ENCODE measurements at places on chromosomes 5 and 9.
A peak's percentile ranks its signal among the peaks of the same experiment; 100 is the strongest.

DNA sequence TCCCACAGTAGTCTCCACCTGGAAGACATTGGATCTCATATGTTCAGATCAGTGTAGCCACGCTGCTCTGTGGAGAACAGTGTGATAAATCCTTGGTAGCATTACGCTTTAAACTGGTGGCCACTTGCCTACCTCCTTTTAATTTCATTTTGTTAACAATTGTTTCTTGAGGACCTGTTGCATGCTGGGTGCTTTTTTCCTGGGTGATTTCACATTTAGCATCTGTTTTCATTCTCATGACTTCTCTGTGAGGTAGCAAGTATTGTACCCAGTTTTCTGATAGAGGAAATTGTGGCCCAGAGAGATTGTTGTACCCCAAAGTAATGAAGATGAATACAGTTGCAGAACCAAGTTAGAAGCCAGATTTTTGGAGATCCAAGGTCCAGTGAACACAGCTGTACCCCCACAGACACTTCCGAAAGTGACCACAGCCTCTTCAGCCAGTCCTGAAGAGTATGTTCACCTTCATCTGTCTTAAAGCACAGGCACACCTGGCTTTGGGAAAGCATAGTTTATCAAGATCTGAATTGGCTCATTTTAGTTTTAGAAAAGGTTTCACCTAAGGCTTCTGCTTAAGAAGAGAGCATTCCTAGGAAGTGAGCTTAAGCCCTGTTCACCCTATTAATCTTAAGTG lies 75.2 kb downstream of the F2RL2 start:
- no peak for DNase-seq

- peak; percentile 48 for DNase-seq
Observed at GRCh38 chr5:174418809-174419539, 305.4 kb upstream of the MSX2 start.

DNA sequence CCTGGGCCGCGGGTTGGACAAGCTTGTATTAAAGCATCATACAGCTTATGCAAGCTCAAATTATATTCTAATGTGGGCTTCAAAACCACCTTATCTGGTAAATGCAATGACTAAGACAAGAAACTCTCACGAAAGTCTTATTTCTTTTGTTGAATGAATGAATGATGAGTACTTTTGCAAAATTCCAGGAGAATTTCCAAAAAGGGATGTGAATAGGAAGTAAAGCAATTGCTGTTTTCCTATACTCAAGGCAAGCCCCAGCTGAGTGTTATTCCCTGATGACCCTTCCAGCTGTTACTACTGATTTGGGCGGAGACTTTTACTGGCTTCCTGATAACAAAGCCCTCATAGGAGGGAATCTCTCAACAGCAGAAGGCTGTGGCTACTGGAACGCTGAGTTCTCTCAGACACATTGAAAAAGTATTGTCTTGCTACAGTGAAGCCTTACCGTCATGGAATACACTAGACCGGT lies 162.8 kb downstream of the SREK1 start:
- no peak for DNase-seq

GRCh38 chr9:110031511-110032173 lies 176.3 kb downstream of the C9orf152 start:
- DNase-seq: peak; percentile 87

GRCh38 chr5:154342963-154343362 lies 102.8 kb upstream of the SAP30L start:
- DNase-seq: no peak

DNA sequence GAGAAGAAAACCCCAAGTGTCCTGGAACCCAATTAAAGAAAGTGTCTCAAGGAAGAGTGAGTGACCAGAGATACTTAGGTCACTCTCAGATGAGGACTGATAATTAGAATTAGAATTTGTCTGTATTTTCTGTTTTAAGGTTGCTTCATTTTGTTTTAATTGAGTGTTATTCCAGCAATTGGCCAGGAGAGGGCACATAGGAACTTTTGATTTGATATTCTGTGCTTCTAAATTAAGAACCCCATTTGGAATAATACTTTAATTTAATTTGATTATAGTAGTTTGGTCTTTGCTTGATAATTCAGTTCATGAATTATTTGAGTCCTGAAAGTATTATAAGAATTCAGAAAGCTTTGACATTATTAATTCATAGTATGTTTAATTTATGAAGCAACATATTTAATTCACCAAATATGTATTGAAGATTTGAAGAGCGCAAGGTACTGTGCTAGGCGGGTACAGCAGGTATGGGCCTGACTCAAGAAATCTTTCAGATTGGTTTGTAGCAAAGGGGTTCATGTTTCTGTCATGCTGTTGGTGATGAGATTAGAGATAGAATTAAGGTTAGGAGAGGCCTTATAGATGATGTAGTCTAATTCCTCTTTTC lies 4.9 kb downstream of the MRPL22 start:
- no peak for DNase-seq

DNA sequence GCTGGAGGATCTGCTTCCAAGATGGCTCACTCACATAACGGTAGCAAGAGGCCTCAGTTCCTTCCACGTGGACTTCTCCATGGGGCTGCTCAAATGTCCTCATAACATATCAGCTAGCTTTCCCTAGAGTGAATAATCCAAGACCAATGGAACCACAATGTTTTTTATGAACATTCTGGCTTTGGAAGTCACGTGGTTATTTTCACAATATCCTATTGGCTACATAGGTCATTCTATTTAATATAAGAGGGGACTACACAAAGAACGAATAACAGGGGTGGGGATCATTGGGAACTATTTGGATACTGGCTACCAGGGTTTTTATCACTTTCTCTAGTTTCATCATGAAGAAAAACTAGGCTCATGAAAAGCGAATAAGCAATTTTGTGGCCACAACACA lies 81.4 kb downstream of the ZNF622 start:
- no peak for DNase-seq

DNA sequence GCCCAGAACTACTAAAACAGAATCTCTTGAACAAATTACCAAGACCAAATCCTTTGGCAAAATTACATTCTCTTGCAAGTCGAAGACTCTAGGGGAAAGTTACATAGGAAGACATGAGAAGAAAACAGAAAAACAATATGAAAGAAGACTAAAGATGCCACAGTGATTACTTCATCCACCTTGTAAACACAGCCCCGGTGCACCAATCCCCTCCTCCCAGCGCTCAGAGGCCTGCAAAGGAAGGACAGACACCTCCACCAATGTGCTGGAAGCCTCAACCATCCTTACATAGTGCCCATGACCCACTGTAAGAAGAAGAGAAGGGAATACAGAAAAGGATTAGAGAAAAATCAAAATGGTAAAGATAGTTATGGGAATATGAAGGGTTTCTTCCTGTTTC lies 218.5 kb downstream of the SPOCK1 start:
- no peak for DNase-seq

DNA sequence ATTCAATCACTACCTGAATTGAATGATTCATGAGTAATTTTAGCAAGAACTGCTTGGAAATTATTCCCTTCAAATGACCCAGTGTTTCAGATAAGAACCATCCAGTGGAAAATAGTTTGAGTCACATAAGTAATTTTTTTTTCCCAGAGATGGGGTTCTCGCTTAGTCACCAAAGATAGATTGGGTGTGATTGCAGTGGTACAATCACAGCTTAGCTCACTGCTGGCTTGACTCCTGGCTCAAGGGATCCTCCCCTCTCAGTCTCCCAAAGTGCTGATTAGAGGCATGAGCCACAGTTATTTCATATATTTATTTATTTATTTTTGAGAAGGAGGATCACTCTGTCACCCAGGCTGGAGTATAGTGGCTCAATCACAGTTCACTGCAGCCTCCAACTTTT lies 574.5 kb upstream of the ARRDC3 start:
- no peak for DNase-seq

Data from SW 1271 (cell line).